NCI-H1694 (cell line): ENCODE measurements at places on chromosomes 1 and 21.

- DNase-seq, result no peak
Observed at GRCh38 chr1:29162476-29163138, 19.1 kb downstream of the SRSF4 start.

- no peak for DNase-seq
Observed at GRCh38 chr1:25560788-25561187, 17.4 kb downstream of the LDLRAP1 start.

DNA sequence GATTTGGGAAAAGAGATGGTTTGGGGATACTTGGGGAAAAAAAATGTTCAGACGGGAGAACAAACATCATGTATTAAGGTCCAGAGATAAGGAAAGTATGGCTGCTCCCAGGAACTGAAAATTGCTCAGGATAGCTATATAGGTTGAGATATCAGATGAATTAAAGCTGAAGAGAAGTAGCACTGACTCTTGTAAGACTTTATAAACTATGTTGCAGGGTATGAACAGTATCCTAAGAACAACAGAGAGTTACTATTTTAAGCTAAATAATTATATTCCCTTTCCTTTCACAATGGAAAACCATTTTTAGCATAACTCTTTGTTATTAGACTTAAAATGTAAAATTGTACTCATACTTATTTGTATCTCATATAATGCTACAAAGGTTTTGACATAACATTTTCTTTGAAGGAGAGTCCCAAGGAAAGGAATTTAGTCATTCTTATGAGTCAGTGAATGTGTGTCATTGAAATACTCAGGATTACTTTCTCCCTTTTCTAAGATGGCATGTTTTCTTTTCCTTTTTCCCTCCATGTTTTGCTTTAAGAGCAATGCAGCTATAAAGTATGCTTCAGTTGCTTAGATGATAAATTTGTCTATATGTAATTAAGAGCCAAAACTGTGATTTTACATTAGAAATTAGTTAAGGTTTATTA is 139.4 kb upstream of the KIAA1614 start:
- no peak for DNase-seq

GRCh38 chr21:38133240-38133639 is 123.6 kb upstream of the KCNJ15 start:
- no peak for DNase-seq

- peak; percentile 53 for DNase-seq
Observed at GRCh38 chr1:1290238-1290731, 10.0 kb downstream of the SCNN1D start.

- no peak for DNase-seq
Observed at GRCh38 chr1:39574646-39575045, 1.9 kb downstream of the PABPC4 start.

- DNase-seq, result no peak
Observed at GRCh38 chr21:43211072-43211759, 42.4 kb downstream of the CRYAA start.

GRCh38 chr1:116764466-116764898 is 10.3 kb downstream of the CD2 start:
- no peak for DNase-seq

GRCh38 chr1:203165800-203166161 is 9.8 kb downstream of the MYBPH start:
- no peak for DNase-seq

DNA sequence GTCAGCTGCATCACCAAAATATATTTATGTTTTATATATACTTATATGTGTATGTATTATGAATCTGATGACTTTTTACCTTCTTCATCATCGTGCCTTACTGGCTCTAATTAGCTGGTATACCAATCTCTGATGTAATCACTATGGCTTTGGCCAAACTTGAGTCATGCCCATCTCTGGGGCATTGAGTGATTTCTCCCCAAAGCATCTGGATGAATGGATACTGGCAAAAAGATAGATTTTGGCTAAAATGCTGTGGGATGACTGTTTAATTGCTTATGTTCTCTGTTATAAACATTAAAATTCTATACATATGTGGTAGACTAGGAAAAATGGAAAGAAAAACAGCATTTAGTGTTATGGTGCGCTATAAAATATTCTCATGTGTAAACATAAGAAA is 19.6 kb downstream of the CDKN2C start:
- DNase-seq, result no peak

DNA sequence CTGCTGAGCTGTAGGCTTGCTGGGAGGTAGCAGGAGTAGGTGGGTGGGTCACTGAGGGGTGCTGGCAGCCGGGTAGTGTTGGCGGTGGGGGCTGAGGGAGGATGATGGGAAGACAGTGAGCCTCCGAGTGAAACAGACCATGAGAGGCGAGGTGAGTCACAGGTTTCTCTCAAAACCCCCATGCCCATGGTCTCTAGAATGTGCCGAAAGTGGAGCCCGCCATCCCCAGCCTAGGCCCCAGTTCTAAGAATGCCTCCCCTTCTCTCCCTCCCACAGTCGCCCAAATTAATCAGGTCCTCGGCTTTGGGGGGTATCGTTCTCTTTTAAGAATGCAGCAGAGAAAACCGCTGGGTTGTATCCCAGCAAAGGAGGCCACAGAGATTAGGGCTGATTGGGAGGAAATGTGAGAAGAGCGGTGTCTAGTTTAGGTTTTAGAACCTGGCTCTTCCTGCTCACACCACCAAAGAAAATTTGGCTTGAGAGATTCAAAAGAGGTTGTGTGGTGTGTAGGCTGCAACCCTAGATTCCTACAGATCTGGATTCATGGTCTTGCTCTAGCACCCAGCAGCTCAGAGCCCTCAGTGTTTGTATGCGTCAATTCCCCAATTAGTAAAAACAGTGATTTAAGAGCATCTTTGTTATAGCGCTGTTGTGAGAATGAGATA is 27.7 kb upstream of the IL19 start:
- DNase-seq, result no peak

- no peak for DNase-seq
Observed at GRCh38 chr1:233315718-233316301, 11.7 kb upstream of the MAP3K21 start.

DNA sequence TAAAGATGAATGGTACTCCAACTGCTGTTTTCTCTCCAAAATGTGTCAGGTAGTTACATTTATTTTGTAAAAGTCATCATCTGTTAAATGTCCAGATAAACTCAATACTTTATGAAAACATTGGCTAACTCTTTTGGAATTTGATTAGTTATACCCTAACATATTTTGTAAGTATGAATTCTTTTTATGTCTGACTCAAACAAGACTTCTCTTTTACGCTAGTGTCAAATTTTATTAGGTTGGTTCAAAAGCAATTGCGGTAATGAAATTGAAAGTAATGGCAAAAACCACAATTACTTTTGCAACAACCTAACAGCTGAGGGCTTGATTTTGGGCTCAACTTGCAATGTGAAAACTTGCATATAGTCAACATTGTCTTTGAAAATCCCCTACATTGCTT is 41.0 kb upstream of the USP25 start:
- no peak for DNase-seq

GRCh38 chr1:94719926-94720793 is 100.0 kb upstream of the SLC44A3 start:
- no peak for DNase-seq

DNA sequence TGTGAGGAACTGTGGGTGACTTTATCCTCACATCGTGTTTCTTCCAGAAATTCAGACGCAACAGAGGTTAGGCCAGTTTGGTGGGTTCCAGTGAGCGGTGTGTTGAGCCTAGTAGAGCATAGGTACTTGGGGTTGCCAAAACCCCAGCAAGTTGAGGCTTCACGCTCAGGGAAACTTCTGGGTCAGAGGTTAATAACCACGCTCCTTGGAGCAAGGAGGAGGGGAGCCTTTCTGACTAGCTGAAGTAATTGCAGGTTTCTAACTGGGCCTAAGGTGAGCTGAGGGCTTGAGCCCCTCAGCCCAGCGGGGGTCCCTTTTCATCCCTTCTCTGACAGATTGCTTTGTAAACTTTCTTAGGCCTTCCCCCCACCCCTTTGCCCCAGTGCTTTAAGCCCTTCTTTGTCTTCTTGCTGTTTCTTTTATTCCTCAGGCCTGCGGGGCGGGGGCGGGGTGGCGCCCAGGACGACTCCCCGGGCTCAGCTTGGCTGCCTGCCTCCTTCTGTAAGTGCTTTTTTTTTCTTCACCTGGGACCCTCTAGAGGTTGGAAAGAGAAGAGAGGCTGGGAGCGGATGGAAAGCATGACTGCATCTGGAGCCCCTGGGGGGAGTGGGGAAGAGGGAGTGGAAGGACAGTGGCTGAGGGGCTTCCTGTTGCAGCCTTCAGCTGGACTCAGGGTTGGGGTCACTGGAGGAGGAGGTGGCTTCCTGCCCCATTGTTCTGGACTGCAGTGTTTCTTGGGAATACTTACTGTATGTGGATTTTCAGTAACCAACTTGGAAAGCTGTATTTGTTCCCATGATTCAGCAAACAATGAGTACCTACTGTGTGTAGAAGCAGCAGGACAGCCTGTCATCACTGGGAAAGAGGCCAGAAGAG is 1.3 kb upstream of the ZNF436 start:
- no peak for DNase-seq

DNA sequence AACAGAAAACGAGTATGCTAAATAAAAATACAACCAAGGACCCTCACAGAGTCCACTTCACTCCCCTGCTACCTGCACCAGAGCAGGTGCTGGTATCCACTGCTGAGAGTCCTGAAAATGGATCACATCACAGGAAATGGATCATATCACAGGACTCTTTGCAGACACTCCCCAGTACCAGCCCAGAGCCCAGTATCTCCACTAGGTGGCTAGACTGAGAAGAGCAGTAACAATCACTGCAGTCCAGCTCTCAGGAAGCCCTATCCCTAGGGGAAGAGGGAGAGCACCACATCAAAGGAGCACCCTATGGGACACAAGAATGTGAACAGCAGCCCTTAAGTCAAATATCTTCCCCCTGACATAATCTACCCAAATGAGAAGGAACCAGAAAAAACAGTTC is 28.0 kb downstream of the AGBL4 start:
- no peak for DNase-seq

- DNase-seq, result no peak
Observed at GRCh38 chr1:231869364-231869763, 242.8 kb downstream of the DISC1 start.

DNA sequence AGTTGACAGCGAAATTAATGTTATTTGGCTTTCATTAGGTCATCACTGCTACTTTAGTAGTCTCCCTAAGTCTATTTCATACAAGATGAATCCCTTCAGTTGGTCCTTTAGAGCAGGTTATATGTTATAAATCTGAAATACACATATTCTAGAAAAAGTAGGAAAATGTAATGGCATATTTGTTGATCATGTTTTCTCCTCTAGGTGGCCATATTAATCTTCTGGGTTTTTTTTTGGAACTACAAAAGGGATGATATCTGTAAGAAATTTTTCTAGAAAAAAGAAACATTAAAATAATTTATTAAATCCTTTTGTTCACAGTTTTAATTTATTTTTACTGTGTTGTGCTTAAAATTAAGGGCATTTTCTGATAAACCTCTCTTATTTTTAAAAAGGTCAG is 87.9 kb downstream of the SYT14 start:
- no peak for DNase-seq

- no peak for DNase-seq
Observed at GRCh38 chr1:62181532-62181931, 13.1 kb upstream of the L1TD1 start.

DNA sequence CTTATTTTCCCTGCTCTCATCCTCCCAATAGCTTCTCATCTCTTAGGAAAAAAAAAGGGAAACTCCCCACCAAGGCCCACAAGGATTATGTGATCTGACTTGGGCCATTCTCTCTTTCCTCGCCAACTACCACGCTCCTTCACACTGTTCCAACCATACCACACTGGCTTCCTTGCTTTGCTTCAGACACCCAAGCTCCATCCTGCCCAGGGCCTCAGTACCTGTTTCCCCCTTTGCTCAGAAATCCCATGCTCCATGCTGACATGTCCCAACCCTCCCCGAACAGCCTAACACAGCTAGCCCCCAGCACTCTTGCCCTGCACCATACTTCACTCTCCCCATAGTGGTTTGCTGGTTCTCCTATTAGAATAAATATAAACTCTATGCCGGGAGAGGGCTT is 39.2 kb downstream of the MAB21L3 start:
- no peak for DNase-seq

DNA sequence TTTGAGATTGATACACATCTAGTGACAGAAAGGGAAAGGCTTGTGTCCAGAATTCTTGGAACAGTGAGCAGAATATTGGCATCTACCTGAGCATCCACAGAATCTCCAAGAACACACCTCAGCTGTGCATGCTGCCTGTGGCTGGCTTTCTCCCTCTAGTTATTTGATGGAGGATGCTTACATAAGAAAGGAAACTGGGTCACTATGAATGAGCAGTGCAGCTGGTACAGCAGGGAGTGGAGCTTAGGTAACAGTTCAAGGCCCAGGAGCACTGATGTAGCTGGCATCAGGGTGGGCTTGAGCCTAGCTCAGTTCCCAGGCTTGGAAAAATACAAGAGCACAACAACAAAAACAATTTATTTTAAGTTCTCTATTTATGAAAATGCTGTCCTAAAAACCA is 26.3 kb downstream of the RGS8 start:
- DNase-seq, result no peak

DNA sequence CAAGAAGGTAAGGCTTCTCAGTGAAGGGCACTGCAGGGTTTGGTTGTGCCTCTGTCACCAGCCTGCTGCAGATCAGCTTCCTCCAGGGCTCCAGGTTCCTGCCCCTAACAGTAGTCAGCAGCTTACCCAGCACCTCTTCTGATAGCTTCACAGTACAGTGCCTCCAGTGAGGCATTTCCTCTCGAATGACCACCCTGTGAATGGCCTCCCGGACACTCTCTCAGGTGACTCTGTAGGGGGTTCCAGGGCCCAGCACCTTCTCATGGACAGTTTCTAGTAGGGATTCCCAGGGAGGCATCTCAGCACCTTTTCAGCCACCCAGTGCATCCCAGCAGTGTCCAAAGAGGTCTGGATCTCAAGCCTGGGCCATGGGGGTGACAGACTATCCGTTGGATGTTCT is 28.4 kb downstream of the USP48 start:
- DNase-seq, result no peak

DNA sequence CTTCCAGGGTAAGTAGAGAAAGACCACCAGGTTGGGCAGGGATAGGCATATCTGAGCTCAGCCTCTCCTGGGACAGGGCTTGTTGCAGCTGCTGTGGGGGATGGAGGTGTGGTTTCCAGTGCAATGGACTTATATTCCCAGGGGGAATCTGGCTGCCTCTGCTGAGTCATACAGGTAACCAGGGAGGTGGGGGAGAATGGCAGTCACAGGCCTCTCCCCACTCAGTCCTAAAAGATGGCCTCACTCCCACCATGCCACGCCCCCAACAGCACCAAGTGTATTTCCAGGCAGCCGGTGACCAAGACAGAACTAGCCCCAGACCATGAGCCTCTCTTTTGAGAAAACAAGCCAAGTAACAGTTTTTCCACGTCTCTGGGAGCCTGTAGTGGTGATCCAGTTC is 1240.7 kb downstream of the BRINP3 start:
- DNase-seq, result no peak

- DNase-seq, result no peak
Observed at GRCh38 chr1:15197591-15198447, 44.3 kb downstream of the TMEM51 start.
